Mesothelial cell of epicardium (in vitro differentiated cells): ENCODE measurements at places on chromosomes 3 and 15.
A peak's percentile ranks its signal among the peaks of the same experiment; 100 is the strongest.

GRCh38 chr15:53739651-53740050 lies 19.8 kb downstream of the WDR72 start:
- DNase-seq = no peak

- DNase-seq = peak; percentile 74
These were observed 10.1 kb downstream of the SCN10A start for GRCh38 chr3:38805765-38806386.

DNA sequence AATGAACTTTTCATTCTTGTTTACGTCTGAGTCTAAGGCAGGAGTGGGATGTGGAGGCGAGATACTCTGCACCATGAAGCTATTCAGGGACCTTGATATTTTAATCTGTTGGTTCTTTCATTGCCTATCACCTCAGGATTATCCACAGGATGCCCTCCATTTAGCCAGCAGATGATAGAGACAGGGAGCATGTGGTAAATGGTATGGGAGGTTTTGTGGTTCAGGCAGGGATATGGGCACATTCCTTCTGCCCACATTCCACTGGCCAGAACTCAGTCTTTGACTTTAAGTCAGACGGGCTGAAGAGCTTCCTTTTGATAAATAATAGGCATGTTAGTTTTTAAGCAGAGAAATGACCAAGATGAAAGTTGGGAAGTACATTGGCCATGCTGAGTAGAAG lies 548.0 kb upstream of the CCDC54 start:
- no peak for DNase-seq

- DNase-seq = no peak
These were observed 39.4 kb upstream of the HACD2 start for GRCh38 chr3:123624302-123624701.

DNA sequence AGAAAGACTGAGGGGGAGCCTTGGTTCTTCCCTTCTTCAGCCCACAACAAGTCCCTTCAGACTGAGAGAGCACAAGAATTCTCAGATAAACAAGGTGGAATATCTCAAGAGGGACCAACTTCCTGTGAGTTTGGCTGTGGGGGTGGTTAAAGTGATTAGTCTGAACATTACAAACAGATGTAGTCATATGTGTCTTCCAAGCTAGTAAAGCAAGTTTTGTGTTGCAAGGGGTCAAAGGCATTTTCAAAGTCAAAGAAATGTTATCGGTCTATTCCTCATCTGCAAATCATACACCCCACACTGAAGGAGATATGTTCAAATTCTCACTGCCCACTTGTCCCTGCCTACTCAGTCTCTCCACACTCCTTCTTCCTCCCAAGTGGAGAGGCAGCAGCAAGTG lies 242.5 kb downstream of the FAM43A start:
- DNase-seq = no peak

- DNase-seq = no peak
These were observed 80.0 kb upstream of the SKOR1 start for GRCh38 chr15:67745073-67746006.

DNA sequence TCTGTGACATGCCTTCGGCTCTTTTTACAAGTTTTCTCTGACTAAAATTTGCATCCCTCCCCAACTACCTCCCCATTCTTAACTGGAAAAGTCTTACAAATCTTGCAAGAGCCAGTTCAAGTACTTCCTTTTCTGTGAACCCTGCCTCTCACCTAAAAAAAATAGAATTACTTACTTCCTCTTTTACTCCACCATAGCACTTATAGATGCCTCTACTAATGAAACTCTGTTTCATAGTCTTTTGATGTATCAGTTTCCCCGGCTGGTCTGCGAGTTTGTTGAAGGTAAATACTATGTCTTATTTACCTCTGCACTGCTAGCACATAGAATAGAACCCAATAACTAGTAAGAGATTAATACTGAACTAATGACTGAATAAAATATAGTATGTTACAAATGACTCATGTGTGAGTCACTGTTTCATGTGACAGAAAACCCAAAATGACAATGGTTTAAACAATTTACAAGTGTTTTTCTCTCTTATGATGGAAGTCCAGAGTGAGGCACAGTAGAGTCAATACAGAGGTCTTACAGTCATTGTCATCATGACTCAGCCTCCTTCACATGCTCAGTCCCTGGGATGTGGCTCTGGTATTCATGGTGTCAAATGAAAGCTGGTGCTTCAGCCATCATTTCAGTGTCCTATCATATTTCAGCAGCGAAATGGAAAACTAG lies 393.5 kb downstream of the RSL24D1 start:
- DNase-seq = no peak

DNA sequence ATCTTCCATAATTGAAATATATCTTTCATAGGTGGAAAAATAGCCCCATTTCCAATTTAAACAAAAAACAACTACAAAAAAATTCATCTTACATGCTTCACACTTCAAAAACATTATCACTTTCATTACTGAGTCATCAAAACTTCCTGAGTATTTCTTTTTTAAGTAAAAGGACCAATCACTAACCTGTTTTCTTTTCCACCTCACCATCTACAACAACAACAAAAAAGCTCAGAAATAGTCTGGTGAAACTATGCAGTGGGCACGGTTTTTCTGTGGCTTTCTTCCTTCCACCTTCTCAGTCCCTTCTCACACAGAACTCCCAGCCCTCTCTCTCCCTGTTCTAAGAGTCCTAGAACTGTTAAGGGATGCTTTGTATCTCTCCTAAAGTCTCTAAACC lies 20.3 kb upstream of the TNIK start:
- DNase-seq = no peak

- DNase-seq = no peak
These were observed 14.8 kb upstream of the UBE2Q2 start for GRCh38 chr15:75828429-75828828.

- DNase-seq = no peak
These were observed 4.1 kb downstream of the FBN1 start for GRCh38 chr15:48641416-48641815.

- no peak for DNase-seq
These were observed 37.8 kb downstream of the PTH1R start for GRCh38 chr3:46915297-46915822.

GRCh38 chr3:52052831-52053306 lies 3.5 kb downstream of the DUSP7 start:
- DNase-seq = no peak

DNA sequence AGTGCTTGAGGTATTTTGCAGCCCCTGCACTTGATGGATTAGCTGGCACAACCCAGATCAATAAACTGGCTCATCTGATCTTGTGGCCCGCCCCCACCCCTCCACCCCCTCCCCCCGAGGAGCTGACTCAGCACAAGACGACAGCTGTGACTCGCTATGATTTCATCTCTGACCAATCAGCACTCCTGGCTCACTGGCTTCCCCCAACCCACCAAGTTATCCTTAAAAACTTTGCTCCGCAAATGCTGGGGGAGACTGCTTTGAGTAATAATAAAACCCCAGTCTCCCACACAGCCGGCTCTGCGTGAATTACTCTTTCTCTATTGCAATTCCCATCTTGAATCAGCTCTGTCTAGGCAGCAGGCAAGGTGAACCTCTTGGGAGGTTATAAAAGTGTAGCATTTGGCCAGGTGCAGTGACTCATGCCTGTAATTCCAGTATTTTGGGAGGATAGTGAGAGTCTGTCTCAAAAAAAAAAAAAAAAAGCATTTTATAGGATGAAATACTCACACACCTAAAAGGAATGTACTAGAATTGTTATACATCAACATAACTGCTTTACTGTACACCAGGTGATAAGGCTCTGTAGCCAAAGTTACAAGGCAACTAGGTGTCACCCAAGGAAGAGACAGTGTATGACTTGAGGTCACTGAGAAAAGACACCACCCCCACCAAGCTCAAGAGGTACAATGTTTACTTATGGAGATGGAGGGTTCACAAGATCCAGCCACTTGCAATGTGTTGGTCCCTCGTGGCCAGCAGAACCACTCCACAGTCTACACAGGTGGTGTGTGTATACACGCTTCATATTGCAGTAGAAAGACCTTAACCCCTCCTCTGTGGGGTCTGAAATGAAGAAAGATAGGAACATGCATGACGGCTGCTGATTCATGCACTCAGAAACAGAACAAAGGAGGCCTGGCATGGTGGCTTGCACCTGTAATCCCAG lies 8.6 kb downstream of the ZNF445 start:
- DNase-seq = no peak

DNA sequence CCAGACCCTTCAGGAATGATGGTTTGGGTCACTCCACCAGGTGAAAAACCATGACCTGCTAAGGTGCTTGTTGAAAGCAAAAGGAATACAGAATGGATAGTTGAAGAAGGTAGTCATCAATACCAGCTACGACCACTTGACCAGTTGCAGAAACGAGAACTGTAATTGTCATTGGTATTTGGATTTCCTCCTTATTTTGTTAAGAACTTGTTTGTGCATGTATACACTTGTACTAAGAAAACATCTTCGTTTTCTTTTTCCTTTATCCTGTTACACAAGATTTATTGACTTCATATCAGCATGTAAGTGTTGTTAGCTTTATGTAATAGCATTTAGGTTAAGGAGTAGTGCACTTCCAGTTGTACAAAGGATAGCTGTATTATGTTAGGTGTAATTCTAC lies 261.8 kb downstream of the MCTP2 start:
- DNase-seq = no peak

DNA sequence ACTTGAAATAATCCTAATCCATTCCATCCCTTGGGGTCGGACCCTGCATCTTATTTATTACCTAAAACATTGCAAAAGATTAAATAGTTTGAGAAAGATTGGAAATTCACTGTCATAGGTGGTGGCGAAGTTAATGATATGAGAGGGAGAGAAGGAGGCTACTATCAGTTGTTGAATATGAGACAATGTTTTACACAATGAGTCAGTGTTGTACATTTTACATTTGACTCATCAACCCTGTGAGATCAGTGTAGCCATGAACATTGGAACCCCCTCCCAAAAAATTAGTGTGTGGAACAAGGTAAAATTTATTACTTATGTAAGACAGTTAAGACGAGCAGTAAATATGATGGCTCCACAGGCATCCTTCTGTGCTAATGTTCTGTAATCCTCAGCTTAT lies 384.3 kb downstream of the MCTP2 start:
- DNase-seq = no peak

- DNase-seq = no peak
These were observed 6.2 kb downstream of the RAB8B start for GRCh38 chr15:63195569-63196015.

DNA sequence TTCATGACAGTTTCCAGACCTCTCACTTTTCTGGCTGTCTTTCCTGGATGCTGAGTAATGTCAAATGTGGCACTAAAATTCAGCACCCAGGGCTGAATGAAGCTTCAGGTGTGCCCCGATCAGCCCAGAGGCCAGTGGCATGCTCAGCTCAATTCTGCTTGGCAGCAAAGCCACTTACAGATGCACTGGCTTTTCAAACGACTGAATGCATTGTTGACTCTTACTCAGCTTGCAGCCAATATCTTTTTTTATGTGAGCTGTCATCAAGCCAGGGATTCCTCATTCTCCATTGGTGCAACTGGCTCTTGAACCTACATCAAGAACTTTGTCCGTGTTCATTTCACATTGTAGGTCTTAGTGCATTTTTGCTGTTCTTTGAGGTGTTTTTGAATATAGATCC lies 60.7 kb downstream of the ZDHHC19 start:
- no peak for DNase-seq

DNA sequence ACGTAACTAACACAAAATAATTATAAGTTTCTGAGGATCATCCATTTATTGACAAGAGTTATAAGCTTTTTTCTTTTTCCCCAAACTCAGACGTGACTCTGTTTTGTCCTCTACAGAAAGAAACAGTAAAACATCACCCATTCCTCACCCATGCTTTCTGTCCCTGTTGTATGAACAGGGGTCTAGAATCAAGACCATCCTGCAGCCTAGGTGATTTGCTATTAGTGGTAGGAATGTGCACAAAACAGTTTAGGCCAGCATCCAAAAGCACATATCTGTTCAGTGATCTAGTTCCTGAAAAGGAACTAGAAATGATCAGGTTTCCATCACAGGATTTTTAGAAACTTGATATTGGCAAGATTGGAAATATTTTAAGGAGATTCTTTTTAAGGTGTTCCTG lies 527.6 kb downstream of the SOX2 start:
- no peak for DNase-seq

GRCh38 chr3:118818386-118818785 lies 216.3 kb downstream of the IGSF11 start:
- no peak for DNase-seq

DNA sequence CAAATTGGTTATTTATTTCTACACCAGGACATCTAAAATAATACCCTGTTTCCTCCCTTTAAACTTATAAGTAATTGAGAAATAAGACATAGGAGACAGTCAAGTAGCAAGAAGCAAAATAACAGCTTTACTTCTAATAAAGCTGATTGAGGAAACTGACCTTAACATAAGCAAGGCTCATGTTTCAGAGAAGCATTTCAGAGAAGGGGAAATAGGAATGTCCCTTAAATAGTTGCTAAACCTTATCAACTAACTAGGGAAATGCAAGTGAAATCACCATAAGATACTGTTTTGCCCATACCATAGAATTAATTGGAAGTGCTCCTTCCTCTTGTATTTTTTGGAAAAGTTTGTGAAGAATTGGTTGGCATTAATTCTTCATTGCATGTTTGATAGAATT lies 84.9 kb downstream of the B3GALNT1 start:
- DNase-seq = no peak

GRCh38 chr3:56800832-56801661 lies 702 bp downstream of the ARHGEF3 start:
- no peak for DNase-seq

- no peak for DNase-seq
These were observed 26.0 kb downstream of the TMEM158 start for GRCh38 chr3:45199837-45200648.

DNA sequence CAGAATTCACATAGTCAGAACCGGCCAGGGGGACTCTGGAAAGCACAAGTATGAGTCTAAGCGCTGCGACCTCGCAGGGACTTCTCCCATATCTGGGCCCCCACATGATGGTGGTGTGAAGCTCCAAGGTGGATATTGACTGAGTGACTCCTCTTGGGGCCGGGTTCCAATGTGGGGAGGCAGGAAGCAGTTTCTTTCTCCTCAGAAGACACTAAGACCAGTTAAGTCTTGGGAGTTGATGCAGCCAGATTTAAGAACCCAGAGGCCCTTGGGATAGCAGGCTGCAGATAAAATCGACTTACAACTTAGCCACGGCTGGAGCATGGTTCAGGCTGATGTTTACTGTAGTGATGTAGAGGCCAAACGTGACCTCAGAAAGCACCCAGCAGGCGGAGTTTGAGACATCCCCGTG lies 55.4 kb upstream of the KLF13 start:
- peak; percentile 34 for DNase-seq

DNA sequence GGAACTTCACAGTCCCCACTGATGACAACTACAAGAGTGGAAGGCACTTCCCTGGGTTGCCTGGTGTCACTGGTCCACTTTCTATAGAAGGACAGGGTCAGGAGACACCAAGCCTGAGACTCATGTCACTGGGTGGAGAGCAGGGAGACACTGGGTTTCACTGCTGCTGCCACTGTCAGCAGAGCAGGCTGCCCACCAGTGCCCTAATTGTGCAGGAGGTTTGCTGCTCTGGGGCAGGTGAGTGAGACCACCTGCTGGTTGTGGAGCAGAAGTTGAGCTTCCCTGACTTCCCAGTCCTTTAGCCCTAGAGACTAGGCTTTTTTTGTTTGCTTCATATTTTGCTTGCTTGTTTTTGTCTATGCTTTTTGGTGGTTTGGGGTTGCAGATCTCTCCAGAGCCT lies 528.4 kb upstream of the RGMA start:
- DNase-seq = no peak

GRCh38 chr3:141044695-141045641 lies 6.2 kb upstream of the SPSB4 start:
- no peak for DNase-seq

GRCh38 chr3:171772427-171773056 lies 37.7 kb downstream of the PLD1 start:
- DNase-seq = peak; percentile 56

- DNase-seq = no peak
These were observed 5.4 kb downstream of the LEO1 start for GRCh38 chr15:51966192-51966591.

GRCh38 chr3:152243721-152244516 lies 24.8 kb upstream of the MBNL1 start:
- DNase-seq = no peak
